Heart right ventricle (tissue), 16 donors: ENCODE measurements at places on chromosomes 2 and 18.

GRCh38 chr2:182906454-182906853, 40.0 kb upstream of the FRZB start:
- DNase-seq = no peak

GRCh38 chr2:98948956-98949739, 13.1 kb upstream of the CRACDL start:
- DNase-seq = no peak

GRCh38 chr2:156322686-156323231, 9.8 kb downstream of the NR4A2 start:
- no peak for DNase-seq

DNA sequence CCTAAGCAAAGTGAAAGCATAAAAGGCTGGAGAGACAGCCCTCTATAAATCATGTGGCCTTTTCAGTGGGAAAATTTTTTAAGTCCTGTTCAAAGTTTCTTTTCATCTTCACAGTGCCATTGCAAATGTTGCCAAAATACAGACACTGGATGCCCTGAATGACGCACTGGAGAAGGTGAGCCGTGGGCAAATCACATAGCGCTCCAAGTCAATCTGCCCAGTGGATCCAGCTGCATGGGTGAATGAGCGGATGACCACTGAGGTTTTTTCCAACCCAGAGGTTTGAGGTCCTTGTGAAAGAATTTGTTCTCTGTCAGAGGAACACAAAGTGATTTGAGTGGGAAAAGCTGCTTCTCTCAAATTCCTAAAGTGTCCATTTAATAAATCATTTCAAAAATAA, 11.8 kb downstream of the DAPL1 start:
- no peak for DNase-seq

DNA sequence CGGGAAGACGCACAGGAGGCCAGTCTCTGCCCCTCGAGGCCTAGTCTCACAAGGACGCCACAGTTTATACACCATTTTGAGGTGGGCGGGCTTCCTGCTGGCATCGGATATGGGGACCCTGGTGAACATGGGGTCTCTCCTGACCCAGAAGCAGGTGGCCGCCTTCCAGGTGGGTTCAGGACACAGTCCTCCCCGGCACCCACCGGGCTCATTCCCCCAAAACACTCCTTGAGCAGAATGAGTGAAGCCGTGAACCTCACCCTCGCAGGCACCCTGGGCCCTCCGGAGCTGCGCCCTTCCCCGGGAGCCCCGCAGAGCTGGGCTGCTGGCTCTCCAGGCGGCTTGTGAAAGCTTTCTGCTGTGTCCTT, 6.5 kb downstream of the NFATC1 start:
- DNase-seq = no peak

DNA sequence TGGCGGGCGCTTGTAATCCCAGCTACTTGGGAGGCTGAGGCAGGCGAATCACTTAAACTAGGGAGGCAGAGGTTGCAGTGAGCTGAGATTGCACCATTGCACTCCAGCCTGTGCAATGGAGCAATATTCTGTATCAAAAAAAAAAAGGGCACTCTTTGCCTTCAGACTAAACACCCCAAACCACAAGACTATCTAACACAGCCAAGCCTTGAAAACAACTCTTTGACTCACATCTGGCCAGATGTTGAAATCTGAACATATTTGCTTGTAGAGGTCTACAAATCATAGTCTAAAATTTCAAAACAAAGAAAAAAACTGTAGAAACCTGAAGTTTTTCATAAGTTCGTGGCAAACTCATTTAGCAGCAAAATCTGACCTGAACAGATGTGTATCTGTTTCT, 94.9 kb downstream of the FAM161A start:
- no peak for DNase-seq

- DNase-seq = no peak
These were observed 72.0 kb upstream of the EPB41L5 start for GRCh38 chr2:119940856-119941255.

DNA sequence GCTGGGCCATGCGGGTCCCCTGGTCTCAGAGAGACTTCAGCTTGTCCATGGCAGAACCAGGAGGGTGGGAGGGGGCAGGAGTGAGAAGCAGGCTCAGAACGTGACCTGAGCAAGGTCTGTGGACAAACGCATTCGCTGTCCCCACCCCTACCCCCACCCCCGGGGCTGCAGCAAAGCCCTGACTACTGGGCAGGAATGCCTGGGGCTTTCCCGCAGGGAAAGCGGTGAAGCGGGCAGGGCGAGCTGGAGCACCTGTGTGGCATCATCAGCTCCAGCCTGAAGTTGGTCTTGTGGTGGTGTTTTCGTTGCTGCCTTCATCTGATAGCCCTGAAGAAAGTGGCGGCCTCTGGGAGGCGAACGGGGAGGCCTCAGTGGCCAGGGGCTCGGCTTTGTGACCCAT, 26.1 kb upstream of the ALKAL2 start:
- no peak for DNase-seq

GRCh38 chr2:192025637-192026036, 169.1 kb downstream of the TMEFF2 start:
- no peak for DNase-seq

- no peak for DNase-seq
These were observed 76.1 kb upstream of the SMIM21 start for GRCh38 chr18:75503615-75504014.

DNA sequence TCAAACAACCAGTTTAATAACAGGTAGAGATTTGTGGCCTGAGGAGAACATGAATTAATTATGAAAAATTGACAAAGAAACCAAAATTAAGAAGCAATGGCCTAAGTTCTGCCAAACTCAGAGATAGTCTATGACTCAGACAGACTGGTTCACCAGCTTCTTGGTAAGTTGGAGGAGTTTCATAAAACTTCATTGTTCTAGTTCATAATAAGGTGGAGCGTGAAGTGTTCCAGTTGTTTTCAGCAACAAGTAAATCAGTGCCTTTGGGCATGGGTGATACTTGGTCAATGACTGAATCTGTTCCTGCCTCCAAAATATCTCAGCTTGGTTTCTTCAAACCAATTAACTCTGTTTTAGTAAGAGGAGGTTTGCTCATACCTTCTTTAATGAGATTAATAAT, 40.0 kb downstream of the SLC40A1 start:
- DNase-seq = no peak

DNA sequence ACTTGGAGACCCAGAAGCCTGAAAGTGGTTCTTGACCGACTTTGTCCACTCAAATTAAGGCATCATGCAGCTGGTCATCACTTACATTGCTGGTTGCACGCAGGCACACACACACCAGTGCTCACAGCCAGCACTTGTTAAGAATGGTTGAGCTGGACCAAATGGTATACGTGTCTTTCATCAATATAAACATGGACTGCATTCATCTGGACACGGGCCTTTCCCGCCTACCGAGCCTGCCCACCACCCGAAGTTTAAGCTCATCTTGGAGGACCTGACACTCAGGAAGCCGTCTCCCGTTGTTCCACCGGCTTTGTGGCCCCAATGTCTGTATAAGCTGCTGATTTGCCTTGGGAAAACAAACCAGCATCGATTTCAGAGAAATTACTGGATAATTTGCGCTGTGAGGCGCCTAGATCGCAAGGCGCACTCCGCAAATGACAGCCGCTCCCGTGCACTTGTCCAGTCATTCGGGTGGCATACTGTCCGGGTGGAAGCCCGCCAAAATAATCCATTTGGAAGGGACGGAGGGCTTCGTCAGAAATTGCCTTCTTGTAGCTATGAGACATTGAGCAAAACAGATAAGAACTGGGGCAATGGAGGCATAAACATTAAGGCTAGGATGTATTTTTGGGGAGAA, 40.1 kb upstream of the AKAIN1 start:
- DNase-seq = no peak

GRCh38 chr2:177989029-177989885, 83.3 kb downstream of the PDE11A start:
- DNase-seq = no peak

- DNase-seq = no peak
These were observed 93.6 kb downstream of the DNER start for GRCh38 chr2:229620759-229621158.

DNA sequence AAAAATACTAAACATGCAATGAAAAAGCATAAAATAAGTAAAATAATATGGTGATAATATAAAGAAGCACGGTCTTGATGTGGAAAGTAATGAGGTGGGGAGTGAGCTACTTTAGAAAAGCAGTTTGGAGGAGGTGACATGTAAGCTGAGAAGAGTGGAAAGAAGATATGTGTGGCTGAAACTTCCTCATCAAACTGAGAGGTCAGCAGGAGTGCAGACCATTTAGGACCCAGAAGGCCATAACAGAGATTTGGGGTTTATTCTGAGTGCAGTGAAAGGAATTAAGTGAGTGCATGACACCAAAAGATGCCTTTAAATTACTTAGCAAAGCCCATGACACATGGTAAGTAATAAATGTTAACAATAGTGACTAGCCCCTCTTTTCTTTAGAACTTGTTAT, 24.4 kb upstream of the TMEM182 start:
- no peak for DNase-seq

- DNase-seq = no peak
These were observed 10.1 kb upstream of the RIOK3 start for GRCh38 chr18:23442958-23443357.

DNA sequence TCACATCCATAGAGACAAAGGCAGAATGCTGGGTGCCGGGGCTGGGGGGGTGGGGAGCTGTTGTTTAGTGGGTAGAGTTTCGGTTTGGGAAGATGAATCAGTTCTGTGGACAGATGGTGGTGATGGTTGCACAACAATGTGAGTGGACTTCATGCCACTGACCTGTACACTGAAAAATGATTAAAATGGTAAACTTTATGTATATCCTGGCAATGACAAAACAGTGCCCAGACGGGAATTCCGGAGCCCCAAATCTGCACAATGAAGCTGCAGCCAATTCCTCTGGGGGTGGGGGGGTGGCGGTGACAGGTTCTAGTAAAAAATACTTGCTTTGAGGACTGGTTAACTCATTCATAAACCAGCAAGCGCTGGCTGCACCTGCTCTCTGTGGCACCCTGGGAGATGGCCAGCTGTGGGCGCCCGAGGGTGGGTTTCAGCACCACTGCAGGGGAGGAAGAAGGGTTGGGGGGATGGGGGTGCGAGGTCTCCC, 81.8 kb upstream of the HPCAL1 start:
- no peak for DNase-seq

GRCh38 chr2:237309416-237309815, 104.5 kb downstream of the COL6A3 start:
- DNase-seq = no peak

DNA sequence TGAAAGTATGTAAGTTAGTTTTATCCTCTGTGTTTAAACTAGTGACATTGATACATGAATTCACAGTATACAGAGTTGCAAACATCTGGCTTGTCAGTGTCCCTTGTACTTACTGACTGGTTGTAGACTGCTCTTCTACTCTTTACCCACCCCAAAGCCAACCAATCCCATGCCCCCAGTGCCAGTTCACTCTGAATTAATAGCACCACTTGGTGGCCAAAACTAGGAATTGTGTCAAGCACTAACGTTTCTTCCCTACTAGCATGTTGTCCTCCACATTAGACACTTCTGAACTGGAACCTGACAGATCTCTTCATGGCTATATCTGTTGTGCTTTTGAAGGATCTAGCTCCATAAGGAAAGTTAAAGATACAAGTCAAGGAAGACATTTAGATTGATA, 27.2 kb upstream of the OTX1 start:
- DNase-seq = no peak

GRCh38 chr2:219178377-219179175, 501 bp downstream of the RETREG2 start:
- DNase-seq = peak; percentile 66

DNA sequence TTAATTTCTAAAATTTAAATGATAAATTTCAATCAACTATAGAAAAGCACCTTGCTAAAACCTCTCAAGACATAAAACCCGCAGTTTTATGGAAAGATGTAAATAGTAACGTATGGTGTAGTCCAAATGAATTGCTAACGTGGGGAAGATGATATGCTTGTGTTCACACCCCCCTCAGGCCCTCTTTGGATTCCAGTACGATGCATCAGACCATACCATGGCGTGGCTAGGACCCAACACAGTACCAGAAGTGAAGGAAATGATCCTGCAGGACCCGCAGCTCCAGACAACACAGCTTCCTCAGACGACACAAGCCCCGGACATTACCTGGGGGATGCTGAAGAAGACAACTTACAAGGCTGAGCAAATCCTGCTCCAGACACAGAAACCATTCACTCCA, 60.1 kb upstream of the DYSF start:
- DNase-seq = no peak

DNA sequence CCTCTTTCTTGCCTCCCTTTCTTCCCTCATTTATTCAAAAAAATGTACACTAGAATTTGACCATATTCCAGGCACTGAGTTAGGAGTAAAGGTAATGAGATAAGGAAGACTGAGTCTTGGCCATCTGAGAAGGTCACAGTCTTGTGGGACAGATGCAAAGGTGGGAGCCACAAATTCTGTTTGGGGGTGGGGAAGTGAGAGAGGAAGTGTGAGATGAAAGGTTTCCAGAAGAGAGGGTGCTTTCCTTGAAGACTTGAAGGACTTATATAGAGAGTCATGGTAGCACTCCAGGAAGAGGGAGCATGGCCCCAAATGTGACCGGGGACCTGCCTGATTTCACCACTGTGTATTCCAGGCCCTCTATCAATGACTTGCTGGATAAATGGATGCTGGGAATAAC, 320.6 kb downstream of the LPIN1 start:
- DNase-seq = no peak

DNA sequence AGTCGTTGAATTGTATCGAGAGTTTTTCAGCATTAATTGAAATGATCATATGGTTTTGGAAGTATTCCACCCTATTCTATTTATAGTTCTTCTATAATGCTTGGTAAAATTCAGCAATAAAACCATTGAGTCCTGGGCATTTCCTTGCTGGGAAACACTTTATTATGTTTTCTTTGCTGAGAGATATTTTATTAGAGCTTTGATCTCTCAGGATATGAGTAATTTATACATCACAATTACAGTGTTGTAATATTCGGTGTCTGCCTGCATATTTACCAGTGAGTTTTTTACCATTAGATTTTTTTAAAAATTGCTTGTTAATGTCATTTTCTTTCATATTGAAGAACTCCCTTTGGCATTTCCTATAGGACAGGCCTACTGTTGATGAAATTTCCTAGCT, 402.7 kb upstream of the FSIP2 start:
- no peak for DNase-seq

DNA sequence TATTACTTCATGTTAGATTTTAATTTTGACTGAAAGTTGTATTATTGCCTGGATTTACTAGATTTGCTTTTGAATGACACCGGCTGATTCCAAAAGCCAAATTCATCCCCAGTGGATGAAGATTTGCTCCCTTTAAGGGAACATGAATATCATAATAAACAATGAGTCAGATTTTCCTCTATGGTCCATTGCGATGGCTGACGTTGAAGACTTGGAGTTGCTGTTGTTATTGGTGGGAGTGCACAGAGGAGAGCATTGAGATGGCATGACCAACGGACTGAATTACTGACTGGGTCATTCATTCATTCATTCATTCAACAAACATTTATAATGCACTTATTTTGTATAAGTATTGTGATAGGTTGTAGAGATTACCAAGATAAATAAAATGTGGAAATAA, 33.4 kb upstream of the LYPD1 start:
- DNase-seq = no peak

GRCh38 chr2:235201756-235202155, 249.9 kb downstream of the SH3BP4 start:
- DNase-seq = no peak
